Cardiac muscle cell (in vitro differentiated cells and primary cell): ENCODE measurements at places on chromosomes 3 and 15.

DNA sequence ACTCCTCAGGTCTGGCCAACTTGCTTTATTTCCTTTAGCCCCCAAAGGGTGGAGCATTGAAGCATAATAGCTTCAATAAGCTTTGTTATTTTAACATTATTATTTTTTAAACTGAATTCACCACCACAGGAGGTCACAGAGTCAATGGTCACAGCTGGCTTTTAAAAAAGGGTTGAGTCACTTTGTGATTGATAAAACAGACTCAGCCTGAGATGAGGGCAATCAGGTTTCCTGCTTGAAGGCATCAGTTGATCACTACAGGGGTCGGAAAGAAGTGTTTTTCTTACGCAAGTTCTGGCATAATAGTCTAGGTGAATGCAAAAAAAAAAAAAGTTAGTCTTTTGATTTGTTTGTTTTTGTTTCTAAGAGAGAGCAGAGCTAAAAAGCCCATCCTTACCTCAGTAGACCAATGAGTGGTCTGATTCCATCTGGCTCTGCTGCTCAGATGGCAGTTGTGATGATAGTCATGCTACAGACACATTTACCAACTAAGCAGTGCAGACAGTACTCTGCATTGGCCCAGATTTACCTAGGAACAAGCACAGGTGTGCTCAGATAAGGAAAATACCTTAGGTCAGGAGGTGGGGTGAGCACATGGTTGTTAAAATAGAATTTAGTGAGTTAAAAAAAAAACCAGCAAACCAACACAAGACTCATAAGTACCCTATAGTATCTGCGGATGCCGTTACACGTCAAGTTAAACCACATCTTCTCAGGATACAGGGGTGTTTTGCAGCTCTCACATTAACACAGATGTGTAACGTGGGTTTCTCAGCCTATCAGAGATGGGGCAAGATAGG is 22.6 kb downstream of the ZNF80 start:
- DNase-seq = no peak

GRCh38 chr15:67537771-67538170 is 4.7 kb upstream of the MAP2K5 start:
- no peak for DNase-seq

- peak; percentile 58 for DNase-seq
Observed at GRCh38 chr15:35693886-35694285, 147.9 kb upstream of the DPH6 start.

DNA sequence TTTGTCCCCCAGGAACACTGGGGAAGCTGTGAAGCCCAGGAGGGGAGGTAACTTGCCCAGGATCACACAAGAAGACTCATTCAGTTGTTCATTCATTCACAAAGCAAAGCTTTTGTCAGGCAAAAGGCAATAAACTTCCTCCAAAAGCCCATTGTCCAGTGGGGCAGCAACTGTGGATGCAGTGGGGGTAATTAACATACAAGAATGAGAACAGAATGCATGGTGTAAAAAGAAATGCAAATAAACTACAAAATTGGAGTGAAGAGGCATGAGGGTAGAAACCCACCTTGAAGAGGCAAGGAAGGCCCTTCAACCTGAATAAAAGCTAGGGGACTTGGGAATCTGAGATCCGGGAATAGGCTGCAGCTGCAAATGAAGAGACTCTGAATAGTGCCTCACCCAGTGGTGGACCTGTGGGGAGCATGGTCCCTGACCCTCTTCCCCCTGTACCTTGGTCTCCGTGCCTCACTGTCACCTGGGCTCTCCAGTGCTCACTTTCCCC is 363.6 kb downstream of the CLSTN2 start:
- no peak for DNase-seq

GRCh38 chr15:23370578-23370977 is 16.0 kb downstream of the GOLGA8S start:
- DNase-seq = no peak

GRCh38 chr3:46847744-46848143 is 15.5 kb downstream of the MYL3 start:
- DNase-seq = no peak

DNA sequence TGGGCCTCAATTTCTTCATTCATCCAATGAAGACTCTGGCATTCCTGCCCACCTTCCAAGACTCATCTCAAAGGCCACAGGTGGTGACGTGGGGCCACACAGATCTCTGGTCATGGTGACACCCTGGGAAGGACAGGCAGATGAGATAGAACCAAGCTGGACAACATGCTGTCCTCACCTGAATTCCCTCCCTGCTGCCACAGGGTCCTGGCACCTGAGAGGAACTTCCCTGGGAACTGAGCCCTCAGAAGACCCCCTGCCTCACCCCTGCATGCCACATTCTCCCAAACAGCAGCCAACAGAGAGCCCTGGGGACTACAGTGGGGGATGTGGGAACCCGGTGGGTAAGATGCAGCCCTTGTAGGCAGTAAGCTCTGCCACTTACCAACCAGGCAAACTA is 10.7 kb downstream of the KLF15 start:
- DNase-seq = no peak

DNA sequence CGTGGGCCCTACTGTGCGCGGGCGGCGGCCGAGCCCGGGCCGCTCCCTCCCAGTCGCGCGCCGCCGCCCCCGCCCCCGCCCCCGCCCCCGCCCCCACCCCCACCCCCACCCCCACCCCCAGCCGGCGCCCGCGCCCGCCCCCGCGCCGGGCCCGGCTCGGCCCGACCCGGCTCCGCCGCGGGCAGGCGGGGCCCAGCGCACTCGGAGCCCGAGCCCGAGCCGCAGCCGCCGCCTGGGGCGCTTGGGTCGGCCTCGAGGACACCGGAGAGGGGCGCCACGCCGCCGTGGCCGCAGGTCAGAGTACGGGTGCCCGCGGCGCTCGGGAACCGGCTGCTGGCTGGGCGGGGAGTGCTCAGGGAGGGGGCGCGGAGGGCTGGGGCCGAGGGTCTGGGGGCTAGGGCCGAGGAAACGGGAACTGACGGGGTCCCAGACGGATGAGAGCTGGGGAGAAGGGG is 1.1 kb upstream of the PPARG start:
- DNase-seq = peak; percentile 68

- DNase-seq = peak; percentile 64
Observed at GRCh38 chr3:99686955-99687612, 48.7 kb downstream of the COL8A1 start.

DNA sequence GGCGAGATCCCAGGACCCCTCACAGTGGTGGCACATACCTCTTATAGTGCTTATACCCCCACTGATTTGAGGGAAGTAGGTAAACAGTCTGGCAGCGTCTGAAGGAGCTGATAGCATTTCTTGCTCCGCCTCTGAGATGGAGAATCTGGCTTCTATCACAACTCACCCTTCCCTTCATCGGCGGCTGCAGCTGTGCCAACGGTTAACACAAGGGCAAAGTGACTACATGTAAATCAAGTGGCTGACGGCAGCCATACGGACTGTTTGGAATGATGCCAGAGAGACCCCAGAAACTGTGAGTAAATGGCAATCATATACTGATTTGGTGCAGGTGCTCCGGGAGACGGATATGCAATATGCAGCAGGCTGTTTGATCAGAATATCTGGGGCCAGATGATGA is 66.8 kb upstream of the UNC13C start:
- no peak for DNase-seq

- no peak for DNase-seq
Observed at GRCh38 chr3:156360963-156361362, 194.0 kb downstream of the SSR3 start.

GRCh38 chr15:74549816-74550215 is 8.8 kb downstream of the ARID3B start:
- no peak for DNase-seq
